OCI-M1 (cell line): ENCODE measurements at places on chromosomes 1 and 21.
A peak's percentile ranks its signal among the peaks of the same experiment; 100 is the strongest.

DNA sequence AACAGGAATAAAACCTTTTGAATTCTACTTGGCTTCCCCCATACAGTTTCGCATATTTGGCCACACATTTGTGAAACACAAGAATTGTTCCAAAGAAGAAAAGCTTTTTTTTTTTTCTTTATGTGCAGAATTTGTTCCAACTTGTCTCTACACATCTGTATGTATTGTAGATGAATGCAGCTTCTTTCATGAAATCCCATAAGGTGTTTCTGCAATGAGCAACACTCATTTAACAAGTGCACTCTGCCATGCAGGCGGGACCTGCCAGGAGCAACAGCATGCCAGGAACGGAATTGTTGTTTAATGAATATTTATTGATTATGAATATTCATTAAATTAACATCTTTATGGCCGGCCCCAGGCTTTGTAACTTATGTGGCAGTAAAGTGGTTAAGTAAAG, 1075.0 kb downstream of the TTLL7 start:
- no peak for DNase-seq

DNA sequence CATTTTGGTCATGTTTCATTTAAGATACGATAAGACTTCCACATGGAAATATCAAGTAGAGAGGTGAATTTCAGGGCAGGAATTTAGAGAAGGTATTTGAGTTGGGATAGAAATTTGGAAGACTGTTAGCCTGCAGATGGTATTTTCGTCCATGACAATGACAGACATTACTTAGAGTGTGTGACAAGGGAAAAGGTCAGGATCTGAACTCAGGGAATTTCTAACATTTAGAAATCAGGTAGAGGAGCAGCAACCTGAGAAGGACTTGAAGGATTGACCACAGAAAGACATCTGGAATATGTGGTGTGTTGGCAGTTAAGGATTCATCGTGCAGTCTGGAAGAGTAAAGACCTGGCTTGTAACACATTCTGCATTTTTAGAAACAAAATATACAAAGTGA, 57.9 kb downstream of the RABGAP1L start:
- no peak for DNase-seq

GRCh38 chr1:167161242-167161641, 59.4 kb upstream of the POU2F1 start:
- DNase-seq, result no peak

- DNase-seq, result no peak
Observed at GRCh38 chr1:43348343-43348808, 10.4 kb upstream of the CDC20 start.

GRCh38 chr1:108708691-108709660, 3.7 kb upstream of the FNDC7 start:
- peak; percentile 48 for DNase-seq
